A549 (cell line): ENCODE measurements at places on chromosomes 1 and 21.

- no peak for DNase-seq
Observed at GRCh38 chr1:112386731-112387346, 9.2 kb upstream of the CTTNBP2NL start.

GRCh38 chr1:224914292-224914900 lies 15.1 kb upstream of the DNAH14 start:
- DNase-seq = no peak

- no peak for DNase-seq
Observed at GRCh38 chr1:177632923-177633615, 336.8 kb downstream of the SEC16B start.

GRCh38 chr1:242579528-242580235 lies 55.2 kb upstream of the PLD5 start:
- DNase-seq = peak; percentile 60

DNA sequence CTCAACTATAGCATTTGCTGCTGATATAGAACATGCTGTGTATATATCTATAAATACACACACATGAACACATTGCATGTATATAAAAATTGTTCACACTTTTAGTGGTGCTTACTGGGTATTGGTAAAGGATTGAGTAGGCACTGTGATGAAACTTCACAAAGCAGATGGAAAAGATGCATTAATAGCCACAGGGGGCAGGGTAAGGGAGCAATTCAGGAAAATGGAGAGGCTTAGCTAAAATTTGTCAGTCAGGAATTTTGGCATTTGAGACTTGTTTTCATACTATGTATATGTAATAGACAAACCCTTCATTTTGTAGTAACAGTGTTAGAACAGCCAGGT lies 633 bp upstream of the PPFIA4 start:
- DNase-seq = no peak

DNA sequence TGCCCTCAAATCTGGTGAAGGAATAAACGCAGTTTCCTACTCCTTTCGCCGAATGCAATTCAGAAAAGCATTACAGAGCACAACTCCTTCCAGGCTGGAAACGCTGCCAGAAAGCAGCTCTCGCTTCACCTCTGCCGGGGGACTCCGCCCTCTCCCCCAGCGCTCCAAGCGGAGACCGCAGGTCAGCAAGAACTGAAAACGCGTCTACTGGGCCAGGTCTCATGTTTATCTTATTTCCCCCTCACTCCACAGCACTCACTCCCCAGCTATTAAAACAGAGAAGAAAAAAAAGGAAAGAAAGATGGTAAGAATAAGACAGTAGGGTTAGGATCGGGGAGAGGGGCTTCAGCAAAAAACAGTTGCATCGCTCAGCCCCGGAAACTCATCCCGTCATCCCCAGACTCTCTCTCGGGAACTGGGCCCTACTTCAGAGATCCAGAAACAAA lies 833 bp upstream of the RCOR3 start:
- DNase-seq = peak; percentile 74

DNA sequence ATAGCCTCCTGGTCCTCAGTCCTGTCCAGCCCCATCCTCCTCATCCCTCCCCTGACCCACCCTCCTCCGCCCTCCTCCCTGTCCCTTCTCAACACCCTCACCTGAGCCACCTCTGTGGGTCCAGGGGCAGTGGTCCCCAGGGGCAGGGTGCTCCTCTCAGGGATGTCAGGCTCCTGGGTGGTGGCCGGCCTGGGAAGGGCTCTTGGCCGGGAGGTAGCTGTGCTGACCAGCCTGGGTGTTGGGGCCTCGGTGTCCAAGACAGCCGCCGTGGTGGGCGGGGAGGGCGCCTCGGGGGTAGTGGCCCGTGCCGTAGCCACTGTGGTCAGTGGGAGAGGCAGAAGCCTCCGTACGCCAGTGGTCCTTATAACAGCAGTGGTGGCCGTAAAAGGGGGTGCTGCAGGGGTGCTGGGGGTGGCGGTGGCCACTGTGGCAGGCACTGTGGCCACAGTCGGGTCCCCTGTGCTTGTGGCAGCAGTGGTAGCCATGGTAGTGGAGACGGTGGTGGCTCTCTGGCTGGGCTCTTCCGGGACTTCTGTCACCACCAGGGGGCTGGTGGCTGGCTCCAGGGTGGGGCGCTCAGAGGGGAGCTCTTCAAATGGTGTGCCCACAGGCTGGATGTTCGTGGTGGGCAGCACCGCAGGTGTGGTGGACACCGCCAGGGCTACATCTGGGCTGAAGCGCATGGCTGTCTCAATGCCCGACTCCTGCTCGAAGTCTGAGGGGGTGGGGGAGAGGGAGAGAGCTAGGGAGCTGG lies 31.9 kb downstream of the SDC3 start:
- DNase-seq = no peak

- DNase-seq = no peak
Observed at GRCh38 chr1:117127795-117128194, 6.2 kb upstream of the TRIM45 start.

DNA sequence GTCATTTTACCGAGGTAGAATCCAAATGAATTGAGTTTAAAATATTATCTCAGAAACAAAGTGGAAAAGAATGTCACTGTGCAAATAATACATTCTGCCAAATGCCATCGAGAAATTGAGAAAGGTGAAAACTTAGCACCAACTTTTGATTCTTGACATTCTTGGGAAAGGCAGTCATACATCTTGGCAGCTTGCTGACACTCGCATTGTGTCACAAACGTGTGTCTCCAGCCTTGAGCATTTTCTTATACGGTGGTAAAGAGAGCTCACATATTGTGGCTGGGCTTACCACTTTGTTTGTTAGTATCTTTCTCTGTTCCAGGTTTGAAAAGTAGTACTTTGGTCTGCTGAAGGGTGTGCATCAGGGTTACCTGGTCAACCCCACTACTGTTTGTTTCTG lies 1456.1 kb downstream of the BRINP3 start:
- peak; percentile 44 for DNase-seq

- DNase-seq = no peak
Observed at GRCh38 chr1:174858301-174858700, 141.4 kb upstream of the CACYBP start.

- no peak for DNase-seq
Observed at GRCh38 chr1:108046026-108046425, 81.0 kb upstream of the VAV3 start.

GRCh38 chr1:21614419-21615115 lies 54.6 kb downstream of the RAP1GAP start:
- no peak for DNase-seq
